Activated CD4-positive, alpha-beta T cell treated with anti-CD3 and anti-CD28 coated beads, Interleukin-2, amount 50 U/mL, for 16 hours (primary cell): ENCODE measurements at places on chromosomes 1 and 21.
A peak's percentile ranks its signal among the peaks of the same experiment; 100 is the strongest.

DNA sequence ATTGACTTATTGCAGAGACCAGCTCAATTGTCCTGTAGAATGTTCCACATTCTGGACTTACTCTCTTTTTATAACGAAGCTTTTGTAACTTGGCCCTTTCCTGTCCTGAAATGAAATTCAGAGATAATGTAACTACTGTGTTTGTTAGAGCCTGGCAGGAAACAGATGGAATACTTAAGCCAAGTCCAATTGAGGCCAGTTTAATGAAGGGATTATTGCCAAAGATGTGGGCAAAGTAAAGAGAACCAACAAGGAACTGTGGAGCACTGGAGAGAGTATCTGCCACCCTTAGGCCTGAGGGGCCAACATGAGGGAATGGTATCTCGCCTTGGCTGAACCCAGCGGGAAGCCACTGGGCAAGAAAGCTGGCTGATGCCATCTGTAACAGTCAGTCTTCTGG, 32.9 kb downstream of the MFSD2A start:
- DNase-seq = no peak

DNA sequence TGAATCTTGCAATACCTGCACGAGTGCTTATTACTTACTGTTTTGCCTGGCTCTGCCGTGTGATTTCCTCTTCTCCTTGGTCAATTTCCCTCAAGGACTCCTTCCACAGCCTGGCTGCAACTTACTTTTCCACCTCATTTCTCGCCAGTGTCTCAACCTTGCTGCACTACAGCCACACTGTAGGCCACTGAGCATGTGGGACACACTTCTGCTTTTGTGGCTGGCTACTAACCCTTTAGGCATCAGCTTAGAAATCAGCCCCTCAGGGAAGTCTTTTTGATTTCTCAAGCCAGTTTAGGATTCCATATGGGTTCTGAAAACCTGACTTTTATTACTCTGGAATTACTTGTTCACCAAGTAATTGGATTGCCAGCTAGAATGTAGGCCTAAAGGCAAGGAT, 5.2 kb upstream of the DMRTB1 start:
- no peak for DNase-seq

- DNase-seq = no peak
These were observed 22.2 kb downstream of the MPZ start for GRCh38 chr1:161287482-161288054.

DNA sequence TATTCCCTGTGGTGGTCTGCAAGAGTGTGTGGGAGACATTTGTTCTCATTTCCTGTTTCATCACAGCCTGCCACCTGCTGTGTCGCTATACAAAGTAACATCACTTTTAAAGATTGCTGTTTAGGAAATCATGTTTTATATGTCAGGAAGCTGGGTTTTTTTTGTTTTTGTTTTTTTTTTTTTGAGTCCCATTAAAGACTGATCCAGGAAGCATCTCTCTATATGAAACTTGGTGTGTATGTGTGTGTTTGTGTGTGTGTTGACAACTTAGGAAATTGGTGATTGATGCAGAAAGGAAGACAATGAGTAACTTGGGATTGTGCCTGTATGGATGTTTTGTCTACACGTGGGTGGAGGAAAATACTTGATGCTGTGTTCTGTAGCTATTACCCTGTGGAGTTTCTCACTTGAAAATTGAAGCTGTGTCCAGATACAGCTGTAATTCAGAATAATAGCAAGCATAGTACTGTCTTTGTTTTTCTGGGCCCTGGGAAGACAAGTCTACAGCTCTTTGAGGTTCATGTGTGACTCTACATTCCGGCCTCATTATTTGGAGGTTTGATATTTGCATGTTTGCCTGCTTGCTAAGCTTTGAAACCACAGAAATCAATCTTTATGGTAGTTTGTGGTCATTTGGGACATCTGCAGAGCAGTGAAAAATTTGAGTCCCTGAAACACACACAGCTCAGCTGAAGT, 47.9 kb downstream of the LAMC1 start:
- no peak for DNase-seq

DNA sequence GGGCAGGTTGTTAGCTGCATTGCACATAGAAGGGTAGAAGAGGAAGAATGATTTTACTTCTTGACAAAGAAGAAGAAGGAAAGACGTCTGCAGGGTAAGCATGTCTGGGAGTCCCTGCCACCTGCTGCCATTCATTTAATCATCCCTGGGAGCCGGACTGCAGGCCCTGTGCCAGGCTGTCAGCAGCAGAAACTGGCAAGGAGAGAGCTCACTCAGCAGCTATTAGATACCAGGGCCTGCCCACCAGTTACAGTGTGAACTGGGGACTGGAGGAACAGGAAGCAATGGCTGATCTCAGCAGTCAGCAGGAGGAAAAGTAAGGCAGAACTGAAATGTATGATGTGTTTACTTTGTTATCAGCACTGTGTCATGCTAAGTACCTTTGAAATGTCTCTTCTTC, 75.7 kb upstream of the C1orf87 start:
- DNase-seq = no peak

DNA sequence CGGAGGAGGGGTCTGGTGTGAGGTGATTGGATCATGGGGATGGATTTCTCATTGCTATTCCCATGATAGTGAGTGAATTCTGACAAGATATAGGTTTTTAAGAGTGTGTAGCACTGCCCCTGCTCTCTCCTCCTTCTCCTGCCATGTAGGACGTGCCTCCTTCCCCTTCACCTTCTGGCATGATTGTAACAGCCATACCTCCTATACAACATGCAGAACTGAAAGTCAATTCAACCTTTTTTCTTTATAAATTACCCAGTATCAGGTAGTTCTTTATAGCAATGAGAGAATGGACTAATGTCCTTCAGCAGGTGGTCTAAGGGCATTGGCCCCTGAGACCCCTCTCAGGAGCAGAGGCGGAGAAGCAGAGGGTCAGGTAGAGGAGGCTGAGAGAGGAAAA, 168.7 kb upstream of the ETV3 start:
- DNase-seq = no peak

GRCh38 chr1:200206340-200206739, 178.8 kb downstream of the NR5A2 start:
- DNase-seq = no peak

DNA sequence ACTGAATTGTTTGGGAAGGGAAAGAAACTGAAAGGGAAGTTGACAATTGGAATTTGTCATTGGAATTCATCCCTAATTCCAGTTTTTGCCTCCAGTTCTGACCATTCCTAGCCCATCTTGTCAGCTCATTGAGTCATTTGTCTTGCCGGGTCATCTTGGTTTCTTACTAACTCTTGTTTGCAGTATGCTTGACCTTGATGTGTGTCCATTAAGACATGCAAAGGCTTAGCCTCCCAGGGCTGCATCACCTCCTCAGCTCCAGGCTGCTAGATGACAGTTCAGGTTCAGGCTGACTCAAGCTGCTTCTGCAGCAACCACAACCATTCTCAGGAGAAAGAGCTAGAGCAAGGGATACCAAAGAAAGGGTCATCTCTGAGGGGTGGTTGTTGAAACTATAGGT, 151.3 kb upstream of the PTGFR start:
- DNase-seq = no peak

GRCh38 chr1:107804741-107805140, 160.2 kb downstream of the VAV3 start:
- DNase-seq = no peak

DNA sequence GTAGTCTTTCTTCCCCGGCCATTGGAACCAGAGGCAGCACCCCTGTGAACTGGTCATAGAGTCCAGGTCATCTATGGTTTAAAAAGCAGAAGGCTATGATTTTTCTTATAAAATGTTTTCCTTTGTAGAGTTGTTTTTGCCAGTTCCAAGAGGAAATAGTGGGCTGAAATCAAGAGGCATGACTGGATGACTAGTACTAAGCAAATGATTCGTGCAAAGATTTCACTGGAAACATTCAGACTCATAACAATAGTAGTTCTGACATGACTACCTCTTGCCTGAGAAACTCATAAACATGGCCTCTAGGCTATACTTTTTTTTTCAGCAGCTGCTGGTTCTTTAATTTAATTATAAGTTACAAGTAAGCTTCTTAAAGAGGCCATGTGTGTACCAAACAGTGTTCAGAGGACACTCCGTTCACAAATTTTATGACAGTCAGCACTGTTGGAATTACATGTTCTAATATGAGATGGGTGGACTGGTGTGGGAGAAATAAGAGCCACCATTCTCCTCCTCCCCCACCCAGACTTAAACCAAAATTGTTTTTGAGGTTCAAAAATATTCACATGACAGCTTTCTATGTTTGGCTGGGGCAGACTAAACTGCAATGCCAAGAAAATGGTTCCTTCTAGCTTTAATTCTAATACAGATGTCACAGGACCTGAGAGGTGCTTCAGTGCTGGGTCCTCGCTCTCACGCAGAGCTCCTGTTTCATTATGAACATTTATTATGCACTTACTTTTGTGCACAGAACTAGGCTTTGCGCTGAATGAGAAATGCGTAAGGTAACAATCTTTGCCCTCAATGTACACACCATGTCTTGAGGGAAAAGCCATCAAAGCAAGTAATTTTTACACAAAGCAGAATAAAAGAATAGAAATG, 147.5 kb downstream of the ZC3H11B start:
- peak; percentile 86 for DNase-seq

- no peak for DNase-seq
These were observed 97.8 kb downstream of the ZFYVE9 start for GRCh38 chr1:52239708-52240001.

- DNase-seq = no peak
These were observed 12.7 kb downstream of the FASLG start for GRCh38 chr1:172671591-172671990.

GRCh38 chr1:54399765-54400164, 6.4 kb downstream of the SSBP3 start:
- DNase-seq = no peak

GRCh38 chr1:213985209-213986019, 2.4 kb upstream of the PROX1 start:
- no peak for DNase-seq

DNA sequence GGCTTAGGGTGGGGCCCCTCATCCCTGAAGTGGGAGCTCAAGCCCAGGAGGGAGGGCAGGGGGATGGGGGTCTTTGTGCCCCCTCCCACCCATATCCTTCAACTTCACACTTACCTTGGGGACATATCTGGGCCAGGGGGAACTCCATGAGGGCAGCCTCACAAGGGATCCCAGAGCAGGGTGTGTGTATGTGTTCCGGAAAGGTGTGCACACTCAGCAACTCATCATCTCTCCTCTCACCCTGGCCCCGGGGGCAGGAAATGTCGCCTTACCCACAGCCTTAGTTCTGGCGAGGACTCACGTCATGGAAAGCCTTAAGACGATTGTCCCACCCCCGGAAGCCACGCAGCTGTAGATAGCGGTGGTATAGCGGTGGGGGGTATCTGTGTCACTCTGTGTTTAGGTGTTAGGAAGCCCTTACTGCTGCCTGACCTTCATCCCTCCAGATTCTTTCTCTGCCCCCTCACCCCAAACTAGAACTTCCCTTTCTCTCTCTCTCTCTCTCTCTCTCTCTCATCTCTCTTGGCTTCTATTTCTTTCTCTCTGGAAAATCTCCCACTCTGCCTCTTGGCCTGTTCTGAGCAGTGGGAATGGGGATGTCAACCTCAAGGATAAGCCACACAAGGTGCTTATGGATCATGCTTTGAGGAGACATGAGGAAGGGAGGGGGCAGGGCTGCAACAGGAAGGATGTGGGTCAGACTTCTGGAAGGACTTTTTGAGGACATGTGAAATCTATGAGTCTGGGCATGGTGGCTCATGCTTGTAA, at the start of gene SH2D2A:
TSS of gene SH2D2A (minus strand) at position 288 of the 768 bp plus-strand sequence. CDS start at position 148, 140 bp downstream.
- peak; percentile 96 for DNase-seq

DNA sequence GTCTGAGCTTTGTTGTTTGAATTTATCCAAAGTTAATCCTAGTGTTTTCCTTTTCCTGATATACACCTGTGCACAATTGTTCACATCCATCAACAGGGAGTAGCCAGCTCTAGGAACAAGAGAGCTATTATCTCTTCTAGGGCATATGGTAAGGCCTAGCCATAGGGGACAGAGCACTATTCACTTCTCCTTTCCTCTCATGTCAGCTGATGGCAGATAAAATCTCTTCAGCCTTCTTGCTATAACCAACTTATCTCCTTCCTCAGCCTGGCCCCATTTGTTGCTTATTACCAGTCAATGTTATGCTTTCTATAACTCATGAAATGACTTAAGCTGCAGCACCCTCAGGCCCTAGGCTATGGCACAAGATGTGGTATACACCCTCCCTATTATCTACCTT, 38.9 kb downstream of the PATJ start:
- DNase-seq = no peak

DNA sequence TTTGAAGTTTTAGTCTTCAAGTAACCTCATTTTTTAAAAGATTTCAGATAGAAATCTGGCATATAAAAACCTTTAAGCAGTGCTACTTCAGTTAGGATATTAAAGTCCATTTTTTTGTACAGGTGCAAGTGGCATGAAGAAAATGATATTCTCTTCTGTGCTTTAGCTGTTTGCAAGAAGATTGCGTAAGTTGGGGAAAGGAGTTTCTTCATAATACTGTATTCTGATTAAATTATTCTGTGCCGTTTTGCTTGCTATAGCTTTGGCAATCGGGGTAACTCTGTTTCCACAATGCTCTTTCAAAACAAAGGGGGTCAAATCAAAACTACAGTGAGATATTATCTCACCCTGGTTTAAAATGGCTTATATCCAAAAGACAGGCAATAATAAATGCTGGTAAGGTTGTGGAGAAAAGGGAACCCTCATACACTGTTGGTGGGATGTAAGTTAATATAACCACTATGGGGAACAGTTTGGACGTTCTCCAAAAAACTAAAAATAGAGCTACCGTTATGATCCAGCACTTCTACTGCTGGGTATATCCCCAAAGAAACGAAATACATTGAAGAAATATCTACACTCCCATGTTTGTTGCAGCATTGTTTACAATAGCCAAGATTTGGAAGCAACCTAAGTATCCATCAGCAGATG, 27.1 kb downstream of the MAEL start:
- no peak for DNase-seq
